ENCODE measurements at places on chromosomes 16 and 17.

GRCh38 chr16:21001262-21001661, 100.7 kb downstream of the LYRM1 start:
- peak; percentile 13 for DNase-seq

- DNase-seq = no peak
These were observed 666.7 kb upstream of the GOT2 start for GRCh38 chr16:59400830-59401229.

DNA sequence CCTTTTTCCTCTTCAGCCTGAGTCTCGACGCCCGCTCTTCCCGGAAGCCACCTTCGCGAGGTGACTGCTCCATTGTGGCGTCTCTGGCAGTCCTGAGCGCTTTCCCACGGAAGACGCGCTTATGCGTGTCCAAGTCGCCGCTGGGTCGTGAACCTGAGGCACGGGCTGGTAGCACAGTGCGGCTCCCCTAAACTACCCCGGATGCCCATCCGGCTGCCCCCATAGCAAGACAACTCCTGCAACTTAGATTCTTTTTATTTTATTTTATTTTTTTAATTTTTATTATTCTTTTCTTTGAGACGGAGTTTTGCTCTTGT, 2.1 kb upstream of the ESRP2 start:
- DNase-seq = no peak

DNA sequence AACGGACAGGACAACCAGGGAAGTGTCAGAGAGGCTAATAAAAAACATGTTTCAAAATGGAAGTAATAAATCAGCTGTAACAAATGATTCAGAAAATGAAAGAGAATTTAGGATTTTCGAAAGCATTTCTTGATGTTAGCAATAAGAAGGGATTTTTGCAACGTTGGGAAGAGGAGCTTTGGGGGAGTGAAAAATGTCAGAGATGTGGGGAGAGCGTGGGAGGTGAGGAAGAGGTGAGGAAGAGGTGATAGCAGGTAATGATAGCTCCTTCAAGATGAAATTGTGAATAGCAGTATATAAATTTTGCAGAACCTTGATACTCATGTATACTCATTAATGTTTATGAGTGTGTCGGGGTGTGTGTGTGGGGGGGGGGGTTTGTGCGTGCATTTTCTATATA, 76.2 kb upstream of the COX10 start:
- DNase-seq = no peak

- no peak for DNase-seq
These were observed 22.7 kb downstream of the YPEL2 start for GRCh38 chr17:59353936-59354755.
